ENCODE measurements at places on chromosomes 12 and 14.

GRCh38 chr12:131975228-131975627 lies 25.5 kb downstream of the EP400 start:
- no peak for DNase-seq

DNA sequence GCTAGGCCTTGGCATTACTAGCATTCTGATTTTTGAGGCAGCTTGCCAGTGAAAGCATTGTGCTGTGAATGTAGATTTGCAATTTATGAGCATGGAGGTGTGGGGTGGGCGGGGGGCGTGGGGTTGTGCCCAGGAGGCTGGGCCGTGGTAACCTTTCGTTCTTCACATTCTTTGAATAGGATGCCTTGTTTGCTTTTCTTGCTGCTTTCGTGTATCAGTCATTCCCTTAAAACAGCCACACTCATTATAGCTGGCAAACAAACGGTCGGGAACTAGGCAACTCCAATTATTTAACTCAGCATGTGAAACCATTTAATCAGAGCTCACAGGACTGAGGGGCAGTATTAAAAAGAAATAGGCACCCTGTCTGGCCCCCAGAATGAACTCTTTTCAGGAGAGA lies 115.9 kb upstream of the PELI2 start:
- no peak for DNase-seq

- no peak for DNase-seq
Observed at GRCh38 chr12:109462868-109463692, 14.0 kb downstream of the KCTD10 start.

- no peak for DNase-seq
Observed at GRCh38 chr12:5708371-5708770, 236.7 kb downstream of the ANO2 start.

DNA sequence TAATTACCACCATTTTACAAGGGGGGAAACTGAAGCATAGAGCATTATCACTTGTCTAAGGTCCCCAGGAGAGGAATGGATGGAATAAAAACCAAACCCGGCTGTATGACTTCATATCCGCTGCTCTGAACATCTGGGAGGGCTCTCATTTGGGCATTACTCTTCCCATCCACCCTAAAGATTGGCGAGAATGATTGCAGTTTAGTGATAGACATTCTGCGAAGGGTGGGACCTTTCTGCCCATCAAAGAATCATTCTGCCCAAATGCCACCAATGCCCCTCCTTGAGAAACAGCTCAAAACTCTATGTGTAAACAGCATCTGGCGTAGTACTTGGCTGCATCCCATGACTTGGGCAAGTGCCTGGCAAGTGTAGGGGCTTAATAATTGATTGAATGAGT lies 11.6 kb downstream of the CHST11 start:
- DNase-seq, result no peak

DNA sequence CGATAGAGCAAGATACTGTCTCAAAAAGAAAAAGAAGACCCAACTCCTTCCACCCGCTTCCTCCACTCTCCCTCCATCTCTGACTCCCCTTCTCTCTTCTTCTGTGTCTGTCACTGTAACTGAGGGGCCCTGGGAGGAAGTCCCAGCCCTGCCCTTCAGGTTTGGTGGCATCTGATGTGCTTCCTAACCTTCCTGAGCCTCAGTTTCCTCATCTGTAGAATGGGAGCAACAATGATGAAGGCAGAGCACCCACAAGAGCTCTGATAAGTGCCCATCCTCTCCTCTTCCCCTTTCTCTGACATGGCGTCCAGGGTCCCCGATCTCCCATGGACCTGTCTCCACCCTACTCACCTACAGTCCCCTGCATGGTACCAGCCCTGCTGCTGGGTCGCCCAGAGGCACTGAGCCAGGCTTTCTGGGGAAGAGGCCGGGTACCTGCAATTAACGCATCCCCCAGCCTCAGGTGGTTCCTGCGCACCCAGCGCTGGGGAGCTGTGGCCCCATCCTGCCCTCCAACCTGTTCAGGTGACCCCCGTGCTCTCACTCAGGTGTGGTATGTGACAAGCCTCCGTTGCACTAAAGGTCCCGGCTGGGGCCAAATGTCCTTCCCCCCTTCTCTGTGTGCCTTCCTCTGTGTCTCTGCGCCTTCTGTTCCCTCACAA lies 13.2 kb downstream of the FOXN4 start:
- no peak for DNase-seq

GRCh38 chr12:48038085-48038484 lies 33.8 kb upstream of the COL2A1 start:
- no peak for DNase-seq

DNA sequence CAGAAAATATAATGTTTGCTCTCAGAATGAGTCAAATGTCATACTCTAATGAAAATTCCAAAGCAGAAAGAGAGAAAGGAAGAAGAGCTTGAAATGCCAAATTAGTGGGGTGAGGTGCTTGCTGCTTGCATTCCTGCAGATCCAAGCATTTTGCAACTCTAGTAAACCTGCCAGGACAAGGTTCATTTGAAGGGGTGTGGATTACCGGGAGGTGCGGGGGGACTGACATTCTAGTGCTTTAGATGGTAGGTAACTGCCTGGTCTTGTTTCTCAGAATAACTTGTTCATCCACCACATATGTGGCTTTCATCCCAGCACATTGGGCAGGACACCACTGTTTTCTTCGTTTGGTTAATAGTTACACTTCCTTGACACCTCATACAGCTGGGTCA lies 144.4 kb downstream of the AKAP6 start:
- DNase-seq, result no peak

GRCh38 chr14:29486132-29486531 lies 441.5 kb downstream of the PRKD1 start:
- no peak for DNase-seq

DNA sequence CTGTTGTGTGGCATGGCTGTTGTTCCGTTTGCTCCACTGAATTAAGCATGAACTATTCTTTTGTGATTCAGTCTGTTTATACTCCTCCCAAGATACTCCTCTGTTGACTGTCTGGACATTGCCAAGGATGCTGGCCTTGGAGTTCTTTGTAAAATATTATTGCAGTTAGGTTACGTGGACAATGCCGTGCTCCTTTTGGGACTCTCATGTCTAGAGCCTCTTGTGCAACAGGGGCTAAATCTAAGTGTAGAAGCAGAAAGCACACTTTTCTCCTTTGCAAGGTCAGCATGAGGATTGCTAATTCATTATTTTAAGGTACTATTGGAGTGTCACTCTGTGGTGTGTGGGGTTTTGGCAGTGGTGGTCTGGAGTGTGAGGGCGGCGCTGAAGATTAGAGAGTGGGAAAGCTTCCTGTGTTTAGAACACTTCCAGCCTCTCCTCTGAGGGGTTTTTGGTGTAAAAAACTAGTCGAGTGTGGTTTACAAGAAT lies 125.4 kb downstream of the SAMD4A start:
- no peak for DNase-seq

DNA sequence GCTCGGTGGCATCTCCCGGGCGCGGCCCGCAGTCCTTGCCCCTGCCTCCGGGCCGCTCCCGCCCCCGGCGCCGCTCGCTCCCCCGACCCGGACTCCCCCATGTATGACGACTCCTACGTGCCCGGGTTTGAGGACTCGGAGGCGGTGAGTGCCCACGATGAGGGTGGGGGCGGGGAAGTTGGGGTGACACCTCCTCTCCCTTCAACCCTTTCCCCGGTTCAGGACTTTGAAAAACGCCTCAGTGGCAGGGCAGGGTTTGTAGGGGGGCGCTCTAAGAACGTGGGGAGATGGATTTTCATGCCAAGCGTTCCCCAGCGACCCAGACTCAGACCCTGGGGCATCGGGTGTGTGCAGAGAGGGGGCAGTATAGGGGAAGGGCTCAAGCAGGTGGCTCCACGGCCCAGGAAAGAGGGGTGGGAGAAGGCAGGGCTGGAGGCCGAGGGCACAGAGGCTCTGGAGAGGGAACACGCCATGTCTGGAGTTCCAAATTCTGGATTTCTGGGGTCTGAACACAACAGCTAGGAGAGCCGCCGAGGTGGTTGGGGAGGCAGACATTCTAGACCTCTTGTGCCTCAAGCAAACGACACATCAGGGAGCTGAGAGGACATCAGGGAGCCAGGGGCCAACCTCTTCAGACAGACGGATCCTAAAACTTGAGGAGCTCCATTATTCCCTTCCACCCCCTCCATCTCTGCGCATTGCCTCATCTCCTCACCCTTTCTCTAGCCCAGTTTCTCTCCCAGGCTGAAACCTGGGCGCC lies 715 bp downstream of the CACNB3 start:
- no peak for DNase-seq

DNA sequence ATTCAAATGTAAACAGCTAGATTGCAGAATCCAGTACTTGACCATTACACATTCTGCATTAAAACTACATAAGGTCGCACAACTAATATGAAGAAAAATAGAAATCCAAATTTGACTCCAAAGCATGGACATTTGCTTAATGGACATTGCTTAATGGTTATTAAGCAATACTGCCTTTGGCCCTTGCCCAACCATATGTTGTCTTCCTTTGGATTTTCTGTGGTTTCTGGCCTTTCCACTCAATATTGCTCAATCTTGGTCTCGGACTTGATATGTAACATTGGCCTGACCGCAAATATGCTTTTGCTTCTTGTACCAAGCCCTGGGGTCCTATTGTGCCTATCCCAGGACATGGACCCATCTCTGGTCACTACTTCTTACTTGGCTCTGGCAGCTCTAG lies 67.2 kb downstream of the PTPRR start:
- DNase-seq, result no peak

DNA sequence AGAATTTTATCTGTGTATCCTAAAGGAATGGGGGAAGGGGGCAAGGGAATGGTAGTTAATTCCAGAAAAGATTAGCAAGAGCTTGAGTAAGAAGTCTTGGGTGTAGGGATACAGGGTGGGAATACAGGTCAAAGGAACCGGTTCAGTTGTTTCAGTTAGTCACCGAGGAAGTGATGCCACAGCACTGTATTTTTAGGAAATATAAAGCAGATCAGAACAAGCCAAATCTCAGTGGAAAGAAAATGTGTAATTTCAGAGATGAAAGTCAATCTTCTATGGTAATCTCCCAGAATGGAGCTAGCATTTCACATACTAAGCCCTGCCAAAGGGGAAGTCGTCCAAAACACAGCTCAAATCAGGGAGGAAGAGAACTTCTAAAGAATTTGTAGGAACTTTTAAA lies 4.7 kb upstream of the TUBA1C start:
- no peak for DNase-seq

- DNase-seq, result no peak
Observed at GRCh38 chr14:92626041-92626440, 112.5 kb downstream of the RIN3 start.

Data from T follicular helper cell (primary cell).